ENCODE measurements at places on chromosomes 4 and X.

- no peak for DNase-seq
These were observed 632.0 kb upstream of the TENM3 start for GRCh38 chr4:181611033-181611711.

DNA sequence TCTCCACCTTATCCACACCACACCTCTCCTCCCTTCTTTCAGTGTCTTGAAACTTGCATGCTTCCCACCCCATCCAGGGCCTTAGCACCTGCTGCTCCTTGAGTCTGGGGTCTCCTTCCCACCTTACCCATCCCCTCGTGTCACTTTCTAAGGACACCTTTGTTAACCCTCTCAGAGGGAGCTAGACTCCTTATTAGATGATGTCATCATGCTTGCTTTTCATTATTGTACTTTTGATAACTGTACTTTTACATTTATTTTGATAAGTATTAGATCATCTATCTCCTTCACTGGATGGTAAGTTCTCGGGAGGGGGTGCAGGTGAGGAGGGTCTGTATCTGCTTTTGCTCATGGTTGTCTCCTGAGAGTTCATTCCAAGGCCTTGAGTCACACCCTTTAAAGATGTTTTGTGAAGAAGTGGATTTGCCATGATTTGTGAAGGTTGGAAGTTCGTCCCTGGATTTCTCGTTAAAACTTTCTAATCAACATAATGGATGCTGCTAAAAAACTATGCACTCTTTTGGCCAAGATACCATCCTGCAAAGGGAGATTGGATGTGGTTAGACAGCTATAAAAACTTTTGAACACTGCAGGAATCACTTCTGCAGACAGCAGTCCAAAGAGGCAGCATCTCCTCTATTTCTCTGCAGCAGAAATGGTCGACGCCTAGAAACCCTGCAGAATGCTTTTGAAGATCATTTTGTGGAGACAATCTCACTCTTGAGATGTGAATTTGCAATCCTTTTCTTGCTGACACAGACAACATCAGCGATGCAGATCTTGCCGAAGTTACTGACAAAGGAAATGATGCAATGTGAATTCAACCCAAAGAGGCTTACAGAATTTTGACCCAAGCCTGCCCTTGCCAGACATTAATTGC is 69.6 kb downstream of the ENPP6 start:
- no peak for DNase-seq

DNA sequence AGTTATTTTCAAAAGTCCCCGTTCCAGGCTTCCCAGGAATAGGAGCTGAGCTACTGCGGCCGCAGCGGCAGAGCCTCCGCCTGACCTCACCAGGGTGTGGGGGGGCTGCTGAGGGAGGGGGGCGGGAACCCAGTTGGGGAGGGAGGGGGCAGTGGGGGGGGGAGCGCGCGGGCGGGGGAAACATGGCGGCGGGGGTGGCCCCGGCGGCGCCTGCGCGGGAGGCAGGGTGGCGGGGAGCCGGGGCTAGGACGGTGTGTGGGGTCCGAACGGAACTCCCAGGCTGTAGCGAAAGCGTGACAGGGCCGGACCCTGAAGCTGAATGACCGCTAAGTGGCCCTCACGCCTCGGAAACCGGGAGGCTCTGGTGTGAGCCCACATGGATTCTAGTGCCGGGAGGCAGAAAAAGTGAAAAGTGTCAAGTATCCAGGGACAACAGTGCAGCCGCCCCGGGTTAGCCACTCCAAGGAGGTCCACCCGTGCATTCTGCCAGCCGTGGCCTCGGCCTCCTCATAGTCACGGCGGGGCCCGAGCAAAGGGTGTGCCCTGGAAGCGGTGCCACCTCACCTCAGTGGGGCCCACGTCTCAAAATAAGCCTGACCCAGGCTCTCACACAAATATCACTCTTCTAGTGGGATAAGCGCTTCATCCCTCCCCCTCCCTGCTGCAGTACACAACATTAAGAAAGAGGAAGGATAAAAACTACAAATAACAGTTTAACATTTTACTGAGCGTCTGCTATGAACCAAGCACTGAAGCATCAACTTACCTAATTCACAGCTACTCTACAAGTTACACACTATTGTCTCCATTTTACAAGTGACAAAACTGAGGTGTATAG is at the start of gene KLHL13:
TSS of gene KLHL13 (minus strand) at position 98 of the 838 bp plus-strand sequence. CDS start 88,337 bp downstream, outside the sequence.
- peak; percentile 6 for DNase-seq

DNA sequence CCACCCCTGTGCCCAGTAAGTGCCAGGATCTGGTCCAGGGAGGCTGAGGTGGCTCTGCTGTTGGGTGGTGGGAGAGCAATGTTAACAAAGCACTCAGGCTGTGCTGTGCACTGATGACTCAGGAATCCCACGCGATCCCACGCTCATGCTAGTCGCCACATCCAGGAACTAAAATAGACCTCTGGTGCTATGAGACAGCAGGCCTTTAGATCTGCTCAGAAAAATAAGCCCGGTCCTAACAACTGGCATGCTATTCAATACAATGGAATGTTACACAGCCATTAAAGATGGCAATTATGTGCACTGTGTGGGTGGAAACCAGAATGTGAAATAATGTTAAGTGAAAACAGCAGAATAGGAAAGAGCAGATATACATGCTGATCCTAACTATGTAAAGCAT is 26.0 kb downstream of the ARL13A start:
- peak; percentile 88 for DNase-seq

DNA sequence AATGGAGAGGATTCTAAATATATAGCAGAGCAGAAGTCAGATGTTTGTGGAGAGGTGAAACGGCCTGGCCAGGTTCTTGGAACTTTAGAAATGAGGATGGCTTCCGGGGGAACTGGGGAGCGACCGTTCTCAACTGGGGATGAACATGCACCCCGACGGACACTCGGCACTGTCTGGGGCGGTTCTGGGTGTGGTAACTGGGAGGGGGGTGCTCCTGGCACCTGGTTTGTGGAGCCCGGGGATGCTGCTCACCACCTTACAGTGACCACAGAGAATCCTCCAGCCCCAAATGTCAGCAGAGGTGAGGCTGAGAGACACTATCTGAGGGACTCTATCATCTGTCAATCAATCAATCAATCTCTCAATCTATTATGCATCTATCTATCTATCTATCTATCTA is 69.0 kb upstream of the PPP2R3B start:
- no peak for DNase-seq

Measured in EL (cell line).